ENCODE measurements at places on chromosomes 5 and 9.

GRCh38 chr5:125411744-125412560 is 665.5 kb upstream of the ZNF608 start:
- DNase-seq, result no peak

DNA sequence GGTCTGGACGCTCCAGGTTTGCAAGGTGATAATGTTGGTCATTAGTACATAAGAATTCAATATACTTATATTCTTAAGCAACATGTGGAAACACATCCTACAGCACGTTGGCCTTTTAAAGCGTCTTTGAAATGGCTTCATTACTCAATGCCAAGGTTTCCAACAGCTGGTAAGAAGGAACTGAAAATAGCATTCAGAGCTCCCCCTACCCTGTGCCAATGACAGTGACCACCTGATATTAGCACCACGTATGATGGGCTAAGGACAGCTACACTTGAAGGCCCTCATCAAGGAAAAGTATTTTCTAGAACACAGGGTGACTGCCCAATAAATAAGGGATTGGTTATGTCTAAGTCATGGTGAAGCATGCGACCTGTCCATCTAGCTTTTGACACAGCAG is 9.9 kb downstream of the ZNF622 start:
- DNase-seq, result no peak

GRCh38 chr9:77014597-77015263 is 4.7 kb upstream of the FOXB2 start:
- DNase-seq, result no peak

GRCh38 chr5:14109771-14110170 is 33.4 kb upstream of the TRIO start:
- no peak for DNase-seq

DNA sequence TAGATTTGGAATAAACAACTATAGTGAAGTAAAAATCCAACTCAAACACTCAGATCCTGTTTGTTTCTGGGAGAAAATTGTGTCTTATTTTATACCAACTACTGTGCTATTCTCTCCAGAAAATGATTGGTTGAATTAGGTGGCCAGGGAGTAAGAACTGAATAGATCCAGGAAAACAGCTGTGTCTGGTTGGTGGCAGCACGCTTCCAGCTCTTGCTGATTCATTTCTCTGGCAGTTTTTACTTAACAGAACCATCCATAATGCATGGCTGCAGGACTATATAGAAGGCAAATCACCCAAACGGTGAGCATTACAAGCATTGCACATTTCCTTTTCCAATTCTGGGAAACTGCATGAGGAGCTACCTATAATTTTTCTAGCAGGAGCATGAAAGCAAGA is 29.5 kb downstream of the DMAC1 start:
- DNase-seq, result no peak

- DNase-seq, result no peak
Observed at GRCh38 chr5:138900281-138900965, 25.3 kb upstream of the LRRTM2 start.

GRCh38 chr9:120910643-120911042 is 16.0 kb downstream of the TRAF1 start:
- DNase-seq, result no peak

DNA sequence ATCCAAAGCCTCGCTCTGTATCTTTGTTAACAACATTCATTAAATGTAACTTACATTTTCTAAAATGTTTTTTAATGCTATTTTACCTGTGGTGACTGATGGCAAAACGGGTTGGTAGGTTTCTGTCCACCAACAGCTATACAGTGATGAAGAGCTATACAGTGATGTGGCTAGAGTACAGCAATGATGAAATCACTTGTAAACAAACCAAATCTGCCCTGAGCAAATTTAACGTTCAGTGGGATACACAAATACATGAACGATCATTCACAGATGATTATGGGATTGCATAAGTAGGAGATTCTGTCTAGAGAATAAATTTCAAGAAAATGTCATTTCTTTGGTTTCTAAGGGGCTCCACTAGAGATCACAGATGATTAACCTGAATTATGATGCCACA is 132.7 kb downstream of the MPDZ start:
- DNase-seq, result no peak

DNA sequence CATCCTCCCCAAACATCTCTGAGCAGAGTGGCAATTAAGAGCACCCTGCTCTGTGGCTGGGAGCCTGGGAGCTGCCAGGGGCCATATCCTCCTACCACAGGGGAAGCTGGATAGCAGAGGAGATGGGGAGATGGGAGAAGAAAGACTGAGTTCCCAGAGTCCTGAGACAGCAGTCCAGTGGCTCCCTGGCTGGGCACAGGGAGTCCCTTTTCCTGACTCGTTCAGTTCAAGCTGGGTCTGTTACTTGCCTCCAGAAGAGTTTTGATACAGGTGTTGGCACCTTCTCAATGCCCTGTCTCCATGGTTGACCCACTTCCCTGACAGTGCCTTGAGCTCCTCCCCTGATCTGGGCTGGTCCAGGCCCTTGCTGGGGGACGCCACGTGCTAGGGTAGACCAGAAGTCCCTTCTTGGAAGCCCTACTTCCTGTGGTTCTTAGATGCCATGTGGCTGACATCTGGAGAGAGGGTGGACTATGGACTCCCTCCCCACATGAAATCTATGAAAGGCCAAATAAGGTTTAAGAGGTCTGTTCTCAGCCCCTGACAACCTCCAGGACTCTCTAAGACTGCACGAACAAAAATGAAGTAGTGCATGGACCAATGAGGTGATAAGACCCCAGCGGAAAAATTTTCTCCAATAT is 166.2 kb downstream of the AUH start:
- no peak for DNase-seq

DNA sequence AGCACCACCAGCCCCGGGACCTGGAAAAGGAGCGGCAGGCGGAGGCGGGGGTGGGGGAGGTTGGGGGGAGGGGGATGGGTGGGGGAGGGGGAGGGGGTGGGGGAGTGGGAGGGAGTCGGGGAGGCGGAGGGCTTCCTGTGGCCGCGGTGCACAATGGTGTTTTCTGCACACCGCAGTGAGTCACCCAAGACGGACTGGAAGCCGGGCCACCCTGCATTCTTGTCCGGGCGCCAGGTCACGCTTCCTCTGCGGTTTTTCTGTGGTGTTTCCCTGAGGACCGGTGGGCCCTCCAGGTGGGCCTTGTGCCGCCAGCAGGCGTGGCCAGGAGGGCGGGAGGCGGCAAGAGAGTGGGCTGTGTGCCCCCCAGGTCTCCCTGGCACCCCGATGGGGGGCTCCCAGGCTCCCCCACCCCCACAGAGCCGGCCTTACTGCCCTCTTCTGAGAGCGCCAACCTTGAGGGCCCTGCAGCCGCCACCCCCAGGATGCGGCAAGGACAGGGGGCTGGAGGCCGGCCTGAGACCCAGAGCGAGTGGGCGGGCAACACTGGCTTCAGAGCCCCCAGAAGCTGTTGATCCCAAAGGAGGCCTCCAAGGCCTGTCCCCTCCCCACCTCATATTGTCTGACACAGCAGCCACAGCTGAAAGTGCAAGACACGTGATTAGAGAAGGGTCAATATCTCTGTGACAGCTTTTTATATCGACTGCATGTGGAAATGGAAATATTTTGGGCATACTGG is 11.1 kb downstream of the EXD3 start:
- DNase-seq, result peak; percentile 39

- no peak for DNase-seq
Observed at GRCh38 chr5:3349704-3350565, 245.7 kb upstream of the IRX1 start.

GRCh38 chr5:73918791-73919221 is 292.8 kb downstream of the ARHGEF28 start:
- DNase-seq, result no peak

DNA sequence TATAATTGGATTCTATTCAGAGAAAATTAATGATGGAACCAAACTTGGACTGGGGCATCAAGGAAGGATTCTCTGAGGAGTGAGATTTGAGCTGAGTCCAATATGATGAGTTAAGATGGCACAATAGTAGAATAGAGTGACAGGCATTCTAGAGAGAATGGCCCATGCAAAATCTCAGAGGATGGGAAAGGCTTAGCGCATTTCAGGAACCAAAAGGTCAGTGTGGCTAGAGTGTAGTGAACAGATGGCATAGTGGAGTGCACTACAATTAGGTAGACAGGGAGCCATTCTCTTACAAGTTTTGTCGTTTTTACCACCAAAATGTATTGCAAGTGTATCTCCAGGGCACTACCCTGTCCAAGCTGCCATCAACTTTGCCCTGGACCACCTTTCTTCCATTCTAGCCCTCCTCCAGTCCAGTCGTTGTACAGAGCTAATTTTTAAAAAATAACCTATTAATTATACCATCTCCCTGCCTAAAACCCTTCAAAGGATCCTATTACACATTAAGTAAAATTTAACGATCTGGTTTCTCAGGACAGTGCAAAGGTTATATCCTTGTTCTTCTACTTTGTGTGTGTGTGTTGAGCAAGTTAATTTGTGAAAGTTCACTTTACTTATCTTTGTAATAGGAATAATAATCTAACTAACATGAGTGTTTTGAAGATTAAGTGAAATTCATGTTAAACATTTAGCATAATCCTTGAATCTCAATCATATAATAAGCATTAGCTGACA is 211.7 kb downstream of the COMMD10 start:
- DNase-seq, result no peak

DNA sequence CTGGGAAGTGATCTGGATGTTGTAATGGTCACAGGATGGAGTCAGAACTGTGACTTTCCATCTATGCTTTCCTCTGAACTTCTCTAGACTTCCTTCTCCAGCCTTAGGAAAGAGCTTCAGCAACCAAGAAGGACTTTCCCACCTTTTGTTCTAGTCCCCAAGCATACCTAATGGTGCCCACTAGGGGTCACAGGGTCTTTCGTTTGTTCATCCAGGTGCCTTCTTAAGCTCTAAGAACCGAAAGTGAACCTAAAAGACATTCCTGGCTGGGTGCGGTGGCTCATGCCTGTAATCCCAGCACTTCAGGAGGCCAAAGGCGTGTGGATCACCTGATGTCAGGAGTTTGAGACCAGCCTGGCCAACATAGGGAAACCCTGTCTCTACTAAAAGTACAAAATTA is 1.8 kb upstream of the WNT8A start:
- no peak for DNase-seq

DNA sequence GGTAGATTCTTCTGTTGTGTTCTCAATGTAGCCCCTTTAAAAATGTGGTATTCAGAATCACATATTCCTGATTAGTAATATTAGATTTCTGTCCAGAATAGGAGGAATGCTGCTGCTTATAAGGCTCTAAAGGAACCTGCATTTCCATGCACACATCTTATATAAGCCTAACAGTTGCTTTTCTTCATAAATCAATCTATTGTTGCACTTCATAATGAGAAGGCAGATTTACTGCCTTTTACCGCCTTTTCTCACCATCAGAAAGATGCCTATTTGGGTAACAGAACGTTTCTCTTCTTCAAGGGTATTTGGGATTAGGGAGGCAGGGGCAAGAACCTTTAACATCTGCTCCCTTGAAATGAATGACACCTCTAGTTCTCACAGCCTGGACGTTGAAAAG is 243.4 kb downstream of the MLLT3 start:
- DNase-seq, result no peak

DNA sequence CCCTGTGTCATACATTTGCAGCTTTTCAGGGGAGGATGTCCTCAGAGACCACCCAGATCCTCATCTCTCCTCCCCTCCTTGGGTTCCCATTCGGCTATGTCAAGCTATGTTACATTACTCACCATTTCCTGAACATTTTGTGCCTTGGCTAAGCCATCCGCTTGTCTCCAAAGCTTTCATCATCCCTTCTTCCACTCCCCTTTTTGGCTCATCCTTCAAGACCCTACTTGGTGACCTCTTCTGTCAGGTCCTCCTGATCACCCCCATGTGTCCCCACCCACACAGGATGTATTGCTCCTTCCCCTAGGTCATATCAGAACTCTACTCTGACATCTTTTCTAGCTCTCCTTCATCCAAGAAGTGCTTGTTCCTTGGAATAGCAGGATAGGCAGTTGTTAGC is 81.8 kb downstream of the BOD1 start:
- DNase-seq, result no peak

GRCh38 chr9:99180662-99181061 is 41.1 kb downstream of the ALG2 start:
- no peak for DNase-seq

GRCh38 chr5:119329666-119330065 is 26.2 kb upstream of the TNFAIP8 start:
- DNase-seq, result no peak

GRCh38 chr5:109199289-109199688 is 210.5 kb downstream of the PJA2 start:
- no peak for DNase-seq

DNA sequence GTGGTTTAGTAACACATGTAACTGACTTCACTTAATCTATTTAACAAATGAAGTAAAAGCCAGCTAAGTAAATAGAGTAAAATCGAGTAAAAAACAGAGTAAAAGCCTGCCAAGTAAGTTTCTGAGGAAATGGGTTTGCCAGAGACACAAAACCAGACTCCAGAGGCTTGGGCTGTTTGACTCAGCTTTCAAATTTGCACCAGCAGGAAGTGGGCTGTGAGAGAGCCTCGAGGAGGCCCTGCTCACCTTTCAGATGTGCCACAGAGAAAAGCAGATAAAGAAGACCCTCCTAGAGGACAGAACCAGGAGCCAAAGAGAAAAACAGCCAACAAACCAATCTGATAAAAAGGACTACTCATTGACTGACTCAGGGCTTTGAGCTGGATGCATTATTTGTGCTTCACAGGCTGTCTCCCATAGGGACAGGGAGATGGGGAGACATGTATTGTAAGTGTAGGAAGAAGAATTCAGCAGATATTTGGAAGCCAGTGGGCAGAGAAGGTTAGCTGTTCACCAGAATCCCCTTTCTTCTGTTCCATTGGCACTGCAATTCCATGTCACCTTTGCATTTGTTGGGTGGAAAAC is 14.4 kb upstream of the AMACR start:
- no peak for DNase-seq

DNA sequence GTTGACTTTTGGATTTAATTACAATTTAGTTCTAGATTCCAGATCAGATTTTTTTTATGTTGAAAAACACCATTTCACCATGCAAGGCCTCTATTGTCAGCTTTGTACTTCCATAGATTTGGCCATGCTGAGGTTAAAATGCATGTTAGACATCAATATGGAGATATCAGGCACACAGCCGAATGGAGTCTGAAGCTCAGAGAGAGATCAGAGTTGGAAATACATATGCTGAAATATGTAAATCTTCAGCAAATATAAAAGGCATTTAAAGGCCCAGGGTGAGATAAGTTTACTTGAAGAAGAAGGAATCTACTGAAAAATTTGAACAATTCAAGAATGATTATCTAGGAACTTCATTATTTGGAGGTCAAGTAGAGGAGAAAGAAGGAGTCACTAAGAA is 139.6 kb downstream of the CHSY3 start:
- DNase-seq, result no peak

DNA sequence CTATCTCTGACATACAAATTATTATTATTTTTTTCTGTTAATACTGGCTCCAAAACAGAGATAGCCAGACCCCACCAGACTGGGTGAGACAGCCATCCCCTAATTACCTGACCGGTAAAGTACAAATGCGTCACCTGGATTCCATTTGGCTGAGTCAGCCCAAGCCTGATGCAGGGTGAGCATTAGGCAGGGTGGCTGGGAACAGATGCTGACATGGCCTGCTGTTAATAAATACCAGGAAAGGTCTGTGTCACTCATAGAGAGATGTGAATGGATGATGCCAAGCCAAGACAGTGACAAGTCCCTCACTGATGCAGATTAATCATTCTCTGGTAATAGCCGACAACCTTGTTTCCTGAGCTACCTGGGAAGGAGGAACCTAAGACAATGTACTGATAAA is 183.5 kb downstream of the TRIM32 start:
- DNase-seq, result no peak
